ENCODE measurements at places on chromosomes 13 and 19.

DNA sequence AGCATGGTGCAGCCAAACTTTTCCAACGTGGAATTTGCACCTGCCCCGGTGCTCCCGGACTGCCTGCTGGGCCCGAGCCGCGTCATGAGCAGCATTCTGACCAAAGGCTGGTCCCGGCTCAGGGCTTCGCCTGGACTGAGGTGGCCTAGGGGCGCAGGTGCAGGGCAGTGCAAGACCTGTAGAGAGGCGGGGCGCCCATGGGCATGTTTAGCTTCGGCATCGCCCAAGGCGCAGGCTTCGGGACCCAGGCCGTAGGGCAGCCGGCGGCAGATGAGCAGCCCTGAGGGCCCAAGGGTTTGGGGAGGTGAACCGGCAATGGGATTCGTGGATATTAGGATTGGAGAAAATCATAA is 23.8 kb downstream of the LRFN3 start:
- no peak for DNase-seq

- DNase-seq, result no peak
These were observed 24.2 kb upstream of the GATAD2A start for GRCh38 chr19:19381007-19381926.

DNA sequence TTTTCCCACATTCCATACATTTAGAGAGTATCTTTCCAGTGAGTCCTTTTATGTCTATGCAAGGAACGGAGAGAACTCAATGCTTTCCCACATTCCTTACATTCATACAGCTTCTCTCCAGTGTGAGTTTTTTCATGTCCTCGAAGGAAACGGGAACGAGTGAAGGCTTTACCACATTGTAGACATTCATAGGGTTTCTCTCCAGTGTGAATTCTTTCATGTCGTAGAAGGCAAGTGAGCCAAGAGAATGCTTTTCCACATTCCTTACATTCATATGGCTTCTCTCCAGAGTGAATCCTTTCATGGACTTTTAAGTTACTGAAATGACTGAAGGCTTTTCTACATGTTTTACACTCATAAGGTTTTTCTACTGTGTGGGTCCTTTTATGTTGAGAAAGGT is 17.1 kb downstream of the ZNF823 start:
- no peak for DNase-seq

DNA sequence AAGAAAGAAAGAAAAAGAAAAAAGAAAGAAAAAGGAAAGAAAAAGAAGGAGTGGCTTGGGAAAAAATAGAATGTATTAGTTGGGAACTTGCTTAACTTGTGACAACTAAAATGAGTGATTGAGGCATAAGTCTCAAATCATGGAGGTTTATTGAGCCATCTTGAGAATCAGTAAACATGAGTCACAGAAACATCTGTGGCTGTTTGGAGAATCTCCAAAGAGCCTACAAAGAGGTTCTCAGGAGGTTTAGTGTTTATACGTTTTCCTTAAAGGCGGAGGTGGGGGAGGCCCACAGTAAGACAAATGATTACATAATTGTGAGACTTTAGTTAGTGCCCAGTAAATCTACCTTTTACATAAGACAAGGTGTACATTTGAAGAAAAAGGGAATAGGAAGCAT is 38.6 kb downstream of the WDR87 start:
- no peak for DNase-seq

- DNase-seq, result no peak
These were observed 15.7 kb upstream of the TEX29 start for GRCh38 chr13:111304603-111305289.

- no peak for DNase-seq
These were observed 38.2 kb upstream of the C1QTNF9 start for GRCh38 chr13:24271231-24271600.

DNA sequence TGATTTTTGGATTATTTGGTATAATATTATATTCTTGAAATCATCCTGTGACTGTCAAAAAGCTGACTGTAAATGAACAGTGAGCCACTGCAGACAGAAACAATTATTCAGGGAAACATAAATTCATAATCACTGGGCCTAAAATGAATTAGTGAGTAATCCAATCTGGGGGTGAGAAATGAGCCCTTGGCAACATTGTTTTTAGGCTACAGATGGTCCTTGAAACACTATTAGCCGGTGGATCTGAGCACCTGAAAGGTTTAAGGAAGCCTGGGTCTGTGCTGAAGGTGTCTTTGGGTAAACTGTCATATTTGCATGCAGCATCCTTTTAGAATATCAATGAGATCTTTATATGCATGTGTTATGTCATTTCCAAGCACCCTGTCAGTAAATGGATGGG is 290.7 kb downstream of the ATP8A2 start:
- no peak for DNase-seq

- DNase-seq, result peak; percentile 23
These were observed 23.5 kb downstream of the FAM187B start for GRCh38 chr19:35204799-35205732.

- DNase-seq, result peak; percentile 48
These were observed 1.3 kb downstream of the RFX2 start for GRCh38 chr19:6108721-6109633.

DNA sequence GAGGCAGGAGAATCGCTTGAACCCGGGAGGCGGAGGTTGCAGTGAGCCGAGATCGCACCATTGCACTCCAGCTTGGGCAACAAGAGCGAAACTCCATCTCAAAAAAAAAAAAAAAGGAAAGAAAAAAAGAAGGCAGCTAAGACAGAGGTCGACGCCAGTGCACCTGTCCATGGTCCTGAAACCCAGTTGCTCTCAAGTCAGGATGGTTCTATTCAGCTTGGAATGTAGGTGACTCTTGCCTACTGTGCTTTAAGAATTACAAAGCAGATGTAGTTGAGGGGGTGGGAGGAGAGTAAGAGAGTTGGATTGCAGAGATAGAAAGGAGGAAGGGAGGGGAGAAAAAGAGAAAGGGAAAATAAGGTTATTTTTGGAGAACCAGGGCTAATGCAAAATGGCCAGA is 18.7 kb downstream of the CACNG7 start:
- DNase-seq, result no peak

DNA sequence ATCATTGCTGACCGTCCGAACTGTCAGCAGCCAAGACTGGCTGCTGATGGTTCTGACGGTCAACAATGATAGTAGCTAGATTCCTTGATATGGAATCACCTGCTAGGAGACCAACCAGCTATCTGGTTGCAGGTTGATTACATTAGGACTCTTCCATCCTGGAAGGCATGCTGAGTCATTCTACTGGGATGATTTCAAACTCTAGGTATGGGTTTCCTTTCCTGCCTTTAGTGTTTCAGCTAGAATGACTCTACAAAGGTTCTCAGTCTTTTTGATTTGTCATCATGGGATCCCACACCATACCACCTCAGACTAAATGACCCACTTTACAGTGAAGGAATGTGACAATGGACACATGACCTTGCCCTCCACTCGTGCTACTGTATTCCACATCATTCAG is 138.1 kb upstream of the KL start:
- DNase-seq, result peak; percentile 27

DNA sequence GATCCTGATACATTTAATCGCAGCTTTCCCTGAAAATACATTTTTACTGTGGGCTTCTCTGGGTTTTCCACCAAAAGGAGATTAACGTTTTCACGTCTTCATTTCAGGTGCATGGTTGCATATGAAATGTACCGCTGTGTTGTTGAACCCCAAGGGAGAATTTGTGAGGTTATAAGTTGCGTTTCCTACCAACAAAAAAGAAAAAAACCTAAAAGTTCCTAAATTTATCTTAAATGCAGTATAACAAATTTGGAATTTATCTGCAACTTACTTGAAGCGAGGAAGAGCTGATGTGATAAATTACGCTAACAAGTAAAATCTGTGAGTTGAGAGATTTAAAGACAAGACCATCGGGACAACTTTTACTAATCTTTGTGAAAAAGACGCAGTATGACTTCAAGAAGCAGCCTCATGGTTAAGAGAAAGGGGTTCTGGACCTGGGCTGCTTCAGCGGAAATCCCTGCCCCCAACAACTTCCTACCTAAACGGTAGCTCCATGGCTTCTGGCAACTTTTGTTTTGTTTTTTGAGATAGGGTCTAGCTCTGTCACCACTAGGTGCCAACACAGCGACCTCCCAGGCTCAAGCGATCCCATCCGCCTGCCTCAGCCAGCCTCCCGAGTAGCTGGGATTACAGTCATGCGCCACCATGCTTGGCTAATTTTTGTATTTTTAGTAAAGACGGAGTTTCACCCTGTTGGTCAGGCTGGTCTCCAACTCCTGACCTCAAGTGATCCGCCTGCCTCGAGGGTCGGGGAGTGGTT is 958 bp upstream of the OBI1 start:
- no peak for DNase-seq

- DNase-seq, result no peak
These were observed 101.7 kb downstream of the TNFRSF19 start for GRCh38 chr13:23671897-23672296.

DNA sequence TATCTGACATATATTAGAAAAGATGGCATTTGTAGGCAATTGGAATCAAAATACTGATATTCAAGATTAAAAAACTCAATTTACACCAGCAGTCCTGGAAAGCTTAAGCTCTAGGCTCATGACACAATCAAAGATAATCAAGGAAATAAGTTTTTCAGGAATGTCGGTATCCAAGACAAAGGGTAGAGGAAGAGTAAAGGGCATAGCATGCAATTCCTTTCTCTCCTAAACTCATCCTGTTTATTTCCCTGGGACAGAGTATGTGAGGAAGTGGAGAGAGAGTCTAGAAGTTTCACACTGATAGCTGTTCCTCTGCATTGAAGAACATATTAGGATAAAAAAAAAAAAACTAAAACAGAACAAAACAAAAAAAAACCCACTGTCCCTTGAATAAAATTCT is 2452.1 kb downstream of the PCDH9 start:
- DNase-seq, result no peak

DNA sequence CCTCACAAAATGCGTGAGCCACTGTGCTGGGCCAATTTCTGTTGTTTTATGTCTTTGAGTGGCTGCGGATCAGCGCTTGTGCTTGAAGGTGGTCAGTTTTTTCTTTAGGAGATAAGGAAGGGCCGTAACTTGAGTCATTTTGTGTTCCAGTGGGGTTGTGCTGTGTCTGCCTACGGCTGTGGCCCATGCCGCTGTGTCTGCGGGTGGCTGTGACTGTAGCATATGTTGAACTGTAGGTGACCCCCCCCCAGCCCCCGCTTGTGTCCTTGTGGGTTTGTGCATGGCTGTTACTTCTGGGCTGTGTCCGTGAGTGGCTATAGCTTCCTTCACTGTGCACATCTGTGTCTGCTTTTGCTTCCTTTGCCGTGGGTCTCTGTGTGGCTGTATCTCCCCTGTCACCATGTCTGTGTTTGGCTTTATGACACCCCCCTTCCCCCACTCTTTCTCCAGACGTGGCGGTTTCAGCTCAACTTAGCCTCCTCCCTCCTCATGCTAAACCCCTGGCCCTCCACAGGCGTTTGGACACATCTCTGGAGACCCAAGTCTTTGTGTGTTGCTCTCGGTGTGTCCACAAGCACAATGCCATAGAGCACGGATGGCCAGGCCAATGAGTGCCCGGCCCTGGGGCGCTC is 675 bp downstream of the PPP1R14A start:
- DNase-seq, result no peak

GRCh38 chr13:111131611-111132010 is 16.5 kb downstream of the ARHGEF7 start:
- DNase-seq, result no peak

DNA sequence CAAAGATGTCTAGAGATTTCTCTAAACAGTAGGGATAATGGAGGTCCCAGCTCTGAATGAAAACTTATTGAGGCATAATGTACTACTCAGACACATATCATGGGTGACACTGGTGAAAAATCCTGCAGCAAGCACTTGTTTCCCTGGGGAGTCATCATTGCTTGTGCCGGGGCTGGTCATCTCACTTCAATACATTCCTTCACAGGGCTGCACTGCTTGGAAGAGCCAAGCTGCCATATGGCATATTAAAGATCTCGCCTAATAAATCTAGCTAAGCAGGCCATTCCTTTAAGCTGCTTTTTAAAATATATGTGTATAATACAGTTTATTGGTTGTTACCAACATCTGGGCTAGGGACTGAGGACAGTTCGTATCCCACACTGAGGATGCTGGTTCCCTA is 332.2 kb upstream of the GPC6 start:
- no peak for DNase-seq

GRCh38 chr13:51452361-51453206 is at the start of gene INTS6:
INTS6 (minus strand) TSS chr13:51453036; CDS start chr13:51452525, 511 bp downstream.
- DNase-seq, result peak; percentile 100

GRCh38 chr19:30856376-30856775 is 484.2 kb downstream of the ZNF536 start:
- no peak for DNase-seq

- no peak for DNase-seq
These were observed 4.4 kb upstream of the FCER2 start for GRCh38 chr19:7706188-7706954.

- no peak for DNase-seq
These were observed 383.7 kb downstream of the HS6ST3 start for GRCh38 chr13:96473526-96474180.

DNA sequence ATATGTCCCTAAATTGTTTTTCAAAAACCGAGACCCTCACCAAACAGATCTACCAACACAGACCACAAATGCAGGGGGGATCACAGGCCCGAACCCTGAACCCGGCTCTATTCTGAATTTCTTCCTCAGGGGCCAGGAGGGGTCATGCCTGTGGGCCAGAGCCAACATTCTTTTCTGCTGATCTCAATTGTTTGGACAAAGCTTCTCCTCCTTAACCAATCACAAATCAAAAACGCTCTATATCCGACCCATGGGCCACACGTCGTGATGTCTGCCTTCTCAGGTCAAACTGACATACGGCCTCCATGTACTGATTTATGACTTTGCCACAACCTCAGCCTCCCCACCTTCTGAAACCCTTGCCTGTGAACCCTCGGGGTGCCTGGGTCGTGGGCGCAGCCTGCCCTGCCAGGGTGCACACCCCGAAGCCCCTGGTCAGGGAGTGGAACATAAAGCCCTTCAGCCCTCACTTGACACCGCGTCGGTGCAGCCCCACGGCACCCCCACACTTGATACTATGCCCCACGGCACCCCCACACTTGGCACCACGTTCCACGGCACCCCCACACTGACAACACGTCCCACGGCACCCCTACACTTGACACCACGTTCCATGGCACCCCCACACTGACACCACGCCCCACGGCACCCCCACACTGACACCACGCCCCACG is 58.4 kb upstream of the C13orf46 start:
- DNase-seq, result no peak

GRCh38 chr19:55641426-55642152 is 787 bp downstream of the ZNF580 start:
- peak; percentile 53 for DNase-seq

DNA sequence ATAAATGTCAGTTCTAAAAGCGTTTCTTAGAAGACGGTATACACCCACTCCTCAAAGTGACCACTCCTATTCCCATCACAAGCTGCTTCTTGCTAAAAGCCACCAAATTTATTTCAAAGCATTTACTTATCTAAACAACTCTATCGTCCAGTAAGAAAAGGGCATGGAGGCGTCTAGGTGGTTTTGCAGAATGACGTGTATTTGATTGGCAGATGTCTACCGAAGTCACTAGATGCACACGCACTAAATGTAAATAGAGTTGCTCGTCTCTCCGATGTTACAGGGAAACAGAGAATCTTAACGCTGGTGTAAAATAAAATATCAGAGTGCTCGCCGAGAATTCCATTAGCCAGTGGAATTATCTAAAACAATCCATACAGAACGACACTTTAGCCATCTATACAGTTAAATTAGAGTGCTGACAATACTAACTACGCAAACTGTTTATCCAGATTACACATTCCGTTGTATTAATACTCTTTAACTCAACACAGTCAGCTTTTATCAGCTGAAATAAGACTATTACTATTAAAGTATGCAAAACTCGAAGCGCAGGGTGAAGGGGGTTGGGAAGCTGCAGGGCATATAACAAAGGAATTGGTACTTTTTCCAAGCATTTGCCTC is 1.9 kb downstream of the KLF12 start:
- peak; percentile 53 for DNase-seq
